ENCODE measurements at places on chromosomes 5 and 9.

GRCh38 chr9:71637375-71637774, 130.9 kb downstream of the CEMIP2 start:
- no peak for DNase-seq

DNA sequence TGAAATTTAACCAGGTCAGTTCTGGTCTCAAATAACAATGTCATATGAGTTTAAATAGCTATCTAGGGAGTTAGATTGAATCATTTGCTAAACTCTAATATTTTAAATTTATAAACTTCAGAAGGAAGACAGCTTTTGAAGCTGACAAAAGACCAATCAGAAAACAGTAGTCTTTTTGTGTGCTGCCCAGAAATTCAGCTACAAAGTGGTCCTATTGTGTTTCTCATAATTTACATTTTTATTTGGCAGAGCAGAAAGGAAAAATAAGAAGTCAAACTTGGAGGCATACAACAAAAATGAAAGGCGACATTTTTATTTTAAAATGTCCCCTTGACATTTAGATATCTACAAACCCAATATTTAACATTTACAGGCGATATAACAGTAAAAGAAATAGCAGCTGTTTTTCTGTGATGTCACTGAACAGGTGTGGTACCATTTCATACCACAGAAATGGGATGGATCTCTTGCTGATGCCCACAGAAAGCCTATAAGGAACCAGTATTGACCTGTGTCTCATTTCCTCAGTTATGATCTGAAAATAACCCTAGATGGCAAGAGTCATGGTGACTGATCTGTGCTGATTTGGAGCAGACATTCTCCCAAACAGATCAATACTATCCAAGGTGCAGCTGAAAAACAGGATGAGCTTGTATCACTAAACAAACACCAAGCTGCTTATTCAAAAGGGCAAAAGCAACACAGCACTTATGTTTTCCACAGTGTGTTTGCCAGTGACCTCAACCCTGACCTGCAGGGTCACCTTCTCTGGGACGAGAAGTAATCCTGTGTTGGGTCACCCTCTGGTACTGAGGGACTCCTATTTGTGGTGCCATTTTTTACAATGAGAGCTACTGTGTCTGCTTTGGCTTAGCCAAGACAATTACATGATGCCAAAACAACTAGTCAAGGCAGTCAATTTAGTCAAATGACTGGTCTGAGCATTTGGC, 3.6 kb upstream of the FST start:
- no peak for DNase-seq

GRCh38 chr5:9373571-9373970, 172.3 kb downstream of the SEMA5A start:
- no peak for DNase-seq

DNA sequence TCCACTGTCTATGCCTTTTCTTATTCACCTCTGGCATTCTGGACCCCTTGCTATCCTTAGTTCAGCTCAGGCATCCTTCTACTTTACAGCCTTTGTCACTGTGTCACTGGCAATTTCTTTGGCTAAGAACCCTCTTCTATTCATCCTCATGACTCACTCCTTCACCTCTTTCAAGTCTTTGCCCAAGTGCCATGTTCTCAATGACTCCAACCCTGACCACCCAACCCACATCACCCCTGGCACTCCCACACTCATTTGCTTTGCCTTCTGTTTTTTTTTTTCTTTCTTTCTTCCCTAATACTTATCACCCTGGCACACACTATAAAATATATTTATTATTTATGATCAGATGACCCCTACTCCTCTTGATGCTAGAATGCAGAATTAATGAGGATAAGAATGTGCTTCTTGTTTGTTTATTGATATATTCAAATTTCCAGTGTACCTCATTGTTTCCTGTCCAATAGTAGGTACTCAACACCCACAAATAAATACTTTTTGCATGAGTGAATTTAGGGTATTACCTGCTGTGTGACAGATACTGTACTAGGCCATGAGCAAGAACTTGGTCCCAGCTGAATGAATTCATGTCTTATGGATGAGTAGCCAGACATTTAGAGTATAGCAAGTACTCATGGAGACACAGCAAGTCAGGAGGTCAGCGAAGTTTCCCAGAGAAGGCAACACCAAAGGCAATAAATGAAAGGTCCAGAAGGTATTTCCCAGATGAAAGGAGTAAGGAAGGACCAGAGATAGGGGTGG, 236.1 kb downstream of the PAPPA start:
- DNase-seq = no peak

DNA sequence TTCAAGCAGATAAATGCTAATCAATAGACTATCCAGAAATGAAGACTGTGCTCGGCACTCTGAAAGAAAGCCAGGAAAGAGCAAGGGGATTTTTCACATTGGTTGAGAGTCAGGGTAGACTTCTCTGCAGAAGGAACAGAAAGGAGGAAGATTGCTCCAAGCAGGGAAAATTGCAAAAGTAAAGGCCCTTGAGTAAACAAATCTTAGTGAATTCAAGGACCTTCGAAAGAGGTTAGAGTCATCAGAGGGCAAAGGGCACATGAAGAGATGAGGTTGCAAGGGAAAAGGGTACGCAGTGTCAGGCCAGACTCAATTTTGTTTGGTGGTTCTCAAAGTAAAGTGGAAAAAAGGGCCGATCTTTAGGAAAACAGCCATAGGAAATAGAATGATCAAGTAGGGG, 157.6 kb upstream of the RAI14 start:
- no peak for DNase-seq

GRCh38 chr9:124239249-124240073, 18.3 kb upstream of the NEK6 start:
- DNase-seq = no peak

GRCh38 chr5:22465177-22465576, 388.0 kb downstream of the CDH12 start:
- no peak for DNase-seq

GRCh38 chr5:38060354-38060753, 198.0 kb upstream of the EGFLAM start:
- DNase-seq = no peak

- no peak for DNase-seq
These were observed 381.9 kb upstream of the ZNF462 start for GRCh38 chr9:106481013-106481609.

GRCh38 chr5:180070756-180071530, 616 bp downstream of the RNF130 start:
- DNase-seq = no peak

DNA sequence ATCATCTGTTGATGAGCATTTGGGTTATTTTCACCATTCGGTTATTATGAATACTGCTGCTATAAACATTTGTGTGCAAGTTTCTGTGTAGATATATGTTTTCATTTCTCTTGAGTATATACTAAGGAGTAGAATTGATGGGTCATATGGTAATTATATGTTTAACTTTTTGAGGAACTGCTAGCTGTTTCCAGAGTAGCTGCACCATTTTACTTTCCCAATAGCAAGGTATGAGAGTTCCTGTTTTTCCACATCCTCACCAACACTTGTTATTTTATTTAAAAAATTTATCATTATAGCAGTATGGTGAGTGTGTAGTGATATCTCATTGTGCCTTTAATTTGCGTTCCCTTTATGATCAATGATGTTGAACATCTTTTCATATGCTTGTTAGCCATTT, 29.2 kb downstream of the CD14 start:
- no peak for DNase-seq

DNA sequence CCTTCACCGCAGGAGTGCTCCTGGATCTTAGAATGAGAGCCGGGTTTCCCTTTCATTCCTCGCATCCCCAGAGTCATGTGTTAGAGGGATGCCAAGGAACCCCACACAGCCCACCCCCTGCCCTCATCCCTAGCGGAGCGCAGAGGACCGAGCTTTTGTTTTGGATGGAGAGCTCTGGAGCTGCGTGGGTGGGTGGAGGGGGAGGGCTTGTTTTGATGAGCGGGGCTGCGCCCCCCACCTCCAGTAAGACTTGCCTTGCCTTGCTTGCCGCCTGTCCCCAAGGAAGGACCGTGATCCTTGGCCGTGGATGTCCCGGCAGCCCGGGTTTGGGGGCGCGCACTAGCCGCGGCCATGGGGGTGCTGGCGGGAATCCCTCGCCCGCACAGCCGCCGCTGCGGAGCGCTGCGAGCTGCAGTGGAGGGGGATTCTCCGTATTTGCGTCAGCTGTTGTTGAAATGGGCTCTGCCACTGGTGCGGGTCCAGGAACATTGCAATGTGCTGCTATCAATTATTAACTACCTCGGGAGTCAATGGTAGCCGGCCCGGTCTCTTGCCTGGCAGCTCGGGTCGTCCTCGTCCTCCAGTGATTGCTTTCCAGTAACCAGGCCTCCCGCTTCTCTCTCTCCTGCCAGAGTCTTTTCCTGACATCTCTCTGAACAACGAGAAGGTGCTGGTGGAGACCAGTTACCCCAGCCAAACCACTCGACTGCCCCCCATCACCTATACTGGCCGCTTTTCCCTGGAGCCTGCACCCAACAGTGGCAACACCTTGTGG, 1.0 kb downstream of the EGR1 start:
- DNase-seq = no peak

GRCh38 chr9:133953976-133954709, 38.0 kb downstream of the VAV2 start:
- no peak for DNase-seq

- DNase-seq = no peak
These were observed 7.4 kb downstream of the REEP5 start for GRCh38 chr5:112914584-112914983.

DNA sequence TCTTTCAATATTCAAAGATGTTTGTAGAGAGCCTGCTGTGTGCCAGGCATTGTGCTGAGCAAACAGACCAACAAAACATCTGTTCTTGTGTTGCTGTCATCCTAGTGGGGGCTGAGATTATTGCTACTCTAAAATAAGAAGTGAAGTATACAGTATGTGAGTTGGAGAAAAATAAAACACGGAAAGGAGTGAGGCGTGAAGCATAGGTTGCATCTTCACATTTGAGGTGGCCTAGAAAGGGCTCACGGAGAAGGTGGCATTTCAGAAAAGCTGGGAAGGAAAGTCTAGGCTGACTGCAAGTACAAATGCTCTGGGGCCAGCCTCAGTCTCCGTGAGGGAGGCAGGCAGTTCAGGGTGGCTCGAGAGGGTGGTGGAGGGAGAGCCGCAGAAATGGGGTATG, 80.3 kb downstream of the CSNK1A1 start:
- no peak for DNase-seq

- no peak for DNase-seq
These were observed 43.1 kb downstream of the TMEM174 start for GRCh38 chr5:73215891-73216610.

DNA sequence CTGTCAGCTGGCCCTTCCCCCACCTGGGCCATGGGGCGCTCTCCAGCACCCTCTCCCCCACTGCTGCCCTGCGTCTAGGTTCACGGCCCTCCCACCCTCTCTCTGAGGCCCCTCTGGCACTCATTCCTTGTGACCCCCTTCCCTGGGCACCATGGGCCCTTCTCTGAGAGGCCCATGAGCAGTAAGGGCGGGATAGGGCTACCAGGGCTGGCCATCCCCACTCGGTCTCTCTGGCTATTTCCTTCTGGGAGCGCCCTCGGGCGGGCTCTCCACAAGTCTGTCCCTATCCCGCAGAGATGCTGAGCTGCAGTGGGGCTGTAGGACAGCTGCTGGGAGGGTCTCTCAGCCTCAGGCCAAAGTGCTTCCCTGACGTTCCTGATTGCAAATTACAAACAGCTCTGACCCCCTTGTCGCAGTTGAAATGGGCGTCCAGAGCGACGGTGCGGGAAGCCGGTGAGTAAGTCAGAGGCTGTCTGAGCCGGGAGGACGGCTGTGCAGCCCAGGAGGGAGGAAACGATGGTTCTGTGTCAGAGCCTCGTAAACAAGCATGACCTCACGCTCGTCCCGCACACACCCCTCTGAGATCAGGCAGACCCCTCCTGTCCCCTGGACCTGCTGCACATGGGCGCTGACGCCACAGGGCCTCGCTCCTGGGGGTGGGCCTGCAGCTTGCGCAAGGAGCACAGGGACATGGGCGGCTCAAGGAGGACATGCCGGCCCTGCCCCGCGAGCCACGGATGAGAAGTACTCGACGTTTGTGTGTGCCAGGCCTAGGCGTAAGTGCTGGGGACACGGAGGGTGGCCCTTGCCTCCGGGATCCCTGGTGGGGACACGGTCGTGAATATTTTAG, 36.3 kb upstream of the GFPT2 start:
- no peak for DNase-seq

- DNase-seq = no peak
These were observed 257.9 kb upstream of the ANKRD55 start for GRCh38 chr5:56490971-56491468.

GRCh38 chr5:151173711-151174611, 16.4 kb upstream of the ANXA6 start:
- DNase-seq = no peak

GRCh38 chr5:143206196-143207053, 197.1 kb downstream of the NR3C1 start:
- DNase-seq = no peak

DNA sequence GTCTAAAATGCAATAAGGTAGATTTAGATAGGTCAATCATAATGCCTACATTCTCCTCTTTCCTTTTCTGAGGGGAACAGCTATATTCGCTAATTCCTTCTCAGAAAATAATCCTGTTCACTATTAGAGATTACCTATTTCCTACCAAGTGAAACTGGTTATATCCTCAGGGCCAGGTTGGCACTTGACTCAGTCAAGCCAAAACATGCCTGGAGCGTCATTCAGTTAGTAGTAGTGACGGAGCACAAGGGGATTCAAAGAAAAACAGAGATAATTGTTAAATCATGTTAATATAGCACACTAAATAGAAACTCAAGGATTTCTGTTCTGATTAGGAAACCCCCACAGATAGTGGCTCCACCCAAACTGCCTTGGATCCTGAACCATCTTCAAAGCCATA, 515.4 kb upstream of the PTPRD start:
- no peak for DNase-seq

DNA sequence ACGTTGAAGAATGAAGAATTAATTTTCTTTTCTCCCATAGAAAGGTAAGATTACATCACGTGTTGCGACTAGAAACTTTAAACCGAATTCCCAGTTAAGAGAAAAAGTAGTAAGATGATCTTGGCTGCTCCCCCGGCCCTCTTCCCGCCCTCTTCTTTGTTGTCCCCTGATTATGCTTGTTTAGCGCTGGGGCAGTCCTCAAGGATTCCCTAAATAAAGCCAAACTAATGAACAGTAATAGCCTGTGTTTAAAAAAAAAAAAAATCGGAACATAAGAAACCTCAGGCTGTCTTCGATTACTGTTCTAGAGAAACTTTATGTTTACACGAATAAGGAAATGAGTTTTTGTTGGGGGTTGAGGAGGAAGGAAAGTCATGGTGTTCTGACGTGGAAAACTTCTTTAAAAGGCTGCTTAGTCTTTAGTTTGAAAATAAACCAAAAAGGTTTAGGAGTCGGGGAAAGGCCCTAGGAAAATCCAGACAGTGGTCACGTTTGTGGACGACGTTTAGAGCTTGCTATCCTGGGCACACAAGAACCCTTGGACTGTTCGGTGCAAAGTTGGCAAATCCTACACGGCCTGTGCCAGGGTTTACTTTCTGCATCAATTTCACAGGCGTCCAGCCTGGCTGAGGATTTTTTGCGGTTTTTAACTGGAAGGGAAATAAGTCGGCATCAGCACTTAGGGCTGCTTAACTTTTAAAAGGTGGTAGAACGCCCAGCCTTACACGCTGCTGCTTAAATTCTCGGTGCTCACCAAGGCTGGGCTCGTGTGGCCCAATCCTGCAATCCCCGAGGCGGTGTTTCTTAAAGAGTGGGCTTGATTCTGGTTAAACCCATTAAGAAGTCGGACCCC, 1.1 kb upstream of the MAT2B start:
- DNase-seq = peak; percentile 26
